ENCODE measurements at places on chromosomes 1 and 21.

GRCh38 chr21:34531399-34531798, 19.4 kb upstream of the KCNE1 start:
- no peak for DNase-seq

- no peak for DNase-seq
Measured at GRCh38 chr1:56409112-56409691, 170.2 kb downstream of the PLPP3 start.

GRCh38 chr1:231544943-231545592, 16.6 kb downstream of the TSNAX start:
- DNase-seq = no peak

- no peak for DNase-seq
Measured at GRCh38 chr1:54326543-54327385, 79.4 kb downstream of the SSBP3 start.

- peak; percentile 97 for DNase-seq
Measured at GRCh38 chr1:36450270-36450918, at the start of gene OSCP1. Gene OSCP1, minus strand, starts transcription at chr1:36450451. Its CDS starts 82 bp downstream, at chr1:36450369.

- DNase-seq = no peak
Measured at GRCh38 chr1:51901151-51901550, 22.6 kb upstream of the NRDC start.

DNA sequence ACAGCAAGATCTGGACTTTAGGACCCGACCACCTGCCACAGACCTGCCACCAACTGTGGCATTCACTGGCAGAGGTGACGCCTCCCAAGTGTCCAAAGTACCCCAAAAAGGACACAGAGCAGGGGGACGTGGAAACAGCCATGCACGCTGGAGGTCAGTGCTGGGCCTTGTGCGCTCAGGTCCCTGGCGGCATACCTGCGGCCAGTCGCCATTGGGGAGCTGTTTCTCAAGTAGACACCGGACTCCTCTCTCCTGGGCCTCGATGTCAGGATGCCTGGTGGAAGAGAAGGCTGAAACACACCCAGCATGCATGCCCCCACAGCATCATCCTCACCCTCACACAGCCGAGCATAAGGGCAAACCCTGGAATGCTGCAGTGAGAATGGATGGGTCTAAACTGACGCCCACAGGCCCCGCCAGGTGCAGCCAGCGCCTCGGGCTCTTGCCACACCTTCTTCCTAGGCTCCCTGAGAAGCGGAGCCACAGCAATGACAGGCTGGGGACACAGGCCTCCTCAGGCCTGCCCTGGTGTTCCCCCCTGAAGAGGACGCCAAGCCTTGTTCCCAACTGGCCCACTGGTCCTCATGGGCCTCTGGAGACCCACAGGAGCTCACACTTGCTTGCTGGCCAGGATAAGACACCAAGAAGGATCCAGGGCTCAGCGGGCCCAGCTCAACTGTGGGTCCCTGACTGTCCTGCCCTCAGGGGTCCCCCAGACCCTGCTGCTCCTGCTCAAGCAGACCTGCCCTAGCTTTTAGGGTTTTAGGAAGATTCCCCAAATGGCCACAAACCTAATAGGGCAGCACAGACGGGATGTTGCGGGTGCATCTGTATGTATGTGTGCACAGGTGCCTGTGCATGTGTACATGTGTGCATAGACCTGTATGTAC, 7.7 kb upstream of the SPATC1L start:
- no peak for DNase-seq

DNA sequence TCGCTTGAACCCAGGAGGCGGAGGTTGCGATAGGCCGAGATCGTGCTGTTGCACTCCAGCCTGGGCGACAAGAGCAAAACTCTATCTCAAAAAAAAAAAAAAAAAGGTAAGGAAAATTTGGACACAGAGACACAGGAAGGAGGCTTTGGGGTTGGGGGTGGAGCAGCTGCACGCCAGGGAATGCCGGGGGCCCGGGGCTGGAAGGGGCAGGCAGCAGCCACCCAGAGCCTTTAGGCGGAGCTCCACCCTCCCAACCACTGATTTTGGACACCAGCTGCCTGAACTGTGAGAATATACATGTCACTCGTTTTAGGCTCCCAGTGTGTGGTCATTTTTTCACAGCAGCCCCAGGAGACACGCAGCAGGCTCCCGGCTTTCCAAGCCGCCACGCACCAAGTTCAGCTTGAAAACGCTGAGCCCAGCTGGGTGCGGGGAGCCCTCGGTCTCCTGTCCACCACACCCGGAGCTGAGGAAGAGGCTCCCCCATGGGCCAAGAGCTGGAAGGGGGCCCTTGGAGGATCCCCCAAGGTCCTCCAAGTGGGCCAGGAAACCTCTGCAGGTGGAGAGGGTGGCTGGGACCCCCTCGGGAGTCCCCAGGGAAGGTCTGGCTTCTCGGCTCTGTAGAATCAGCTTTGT, 5.9 kb upstream of the FAAP20 start:
- DNase-seq = no peak
